B cell (primary cell): ENCODE measurements at places on chromosomes 12 and 14. TPM values are rescaled to one million over a fixed set of nuclear protein-coding genes. Genes with fewer than 3 reads are reported as not detected.
A peak's percentile ranks its signal among the peaks of the same experiment; 100 is the strongest.

CPNE6 gene
- total RNA-seq, result not detected in 2 replicates

LRP1-AS gene
- not detected in 2 replicates for total RNA-seq

AGAP2 gene
- 27.0 and 27.6 TPM in 2 replicates for total RNA-seq

SLCO1B1 gene
- total RNA-seq, result not detected in 2 replicates

RNASE1 gene
- total RNA-seq, result 0.81 TPM in 1 of 2 replicates, not detected in the other

IL25 gene
- total RNA-seq, result not detected in 2 replicates

PRKD1 gene
- 3.3 and 4.3 TPM in 2 replicates for total RNA-seq

PSMB5 gene
- 29.0 and 31.9 TPM in 2 replicates for total RNA-seq

MDM1 gene
- 38.3 and 38.9 TPM in 2 replicates for total RNA-seq

CLEC4C gene
- 0.39 TPM in 1 of 2 replicates, not detected in the other for total RNA-seq

TEX22 gene
- total RNA-seq, result 7.0 and 8.4 TPM in 2 replicates

TOMM20L gene
- 0.70 and 1.3 TPM in 2 replicates for total RNA-seq

CCT2 gene
- total RNA-seq, result 125 TPM in 2 replicates

SLC25A47 gene
- not detected in 2 replicates for total RNA-seq

GDF3 gene
- not detected in 2 replicates for total RNA-seq

- H3K27me3 ChIP-seq, result no peaks in the 10 kb centered on the region
- DNase-seq, result peak; percentile 2
- no peaks in the 10 kb centered on the region for H3K4me1 ChIP-seq
- no peak overlapping the region for H3K27ac ChIP-seq
- no peak overlapping the region for H3K4me3 ChIP-seq
- no peaks in the 10 kb centered on the region for H3K36me3 ChIP-seq
Observed at GRCh38 chr14:48035836-48036235, 360.4 kb upstream of the MDGA2 start.

GRCh38 chr12:25995906-25996305, 37.4 kb downstream of the RASSF8 start:
- H3K27ac ChIP-seq, result no peak overlapping the region
- DNase-seq, result no peak
- H3K4me1 ChIP-seq, result no peaks in the 10 kb centered on the region

DNA sequence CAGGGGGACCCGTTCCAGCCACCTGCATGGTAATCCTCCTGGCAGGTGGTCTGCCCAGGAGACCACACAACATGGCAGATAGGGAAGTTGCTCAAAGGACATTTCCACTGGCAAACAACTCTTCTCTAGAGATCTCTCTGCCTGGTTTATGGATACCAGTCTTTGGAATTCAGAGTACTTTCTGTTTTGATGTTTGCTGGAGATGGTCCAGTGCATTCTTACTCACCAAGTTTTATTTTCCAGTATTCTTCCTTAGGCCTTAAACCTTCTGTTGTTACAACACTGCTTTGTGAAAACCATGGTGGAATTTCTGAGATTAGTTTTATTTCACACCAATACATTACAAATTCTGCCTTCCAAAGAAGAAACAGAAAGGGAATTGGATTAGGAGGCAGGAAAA, 428.3 kb downstream of the FUT8 start:
- no peak overlapping the region for H3K4me3 ChIP-seq
- H3K27me3 ChIP-seq, result peaks cover 3% of the 10 kb centered on the region
- H3K27ac ChIP-seq, result no peak overlapping the region
- no peak for DNase-seq
- H3K4me1 ChIP-seq, result no peaks in the 10 kb centered on the region

- no peak overlapping the region for H3K27ac ChIP-seq
- H3K4me3 ChIP-seq, result no peak overlapping the region
- H3K4me1 ChIP-seq, result no peaks in the 10 kb centered on the region
- DNase-seq, result no peak
- H3K36me3 ChIP-seq, result no peaks in the 10 kb centered on the region
Observed at GRCh38 chr14:58705066-58705465, 67.3 kb downstream of the DACT1 start.

GRCh38 chr14:100737526-100737925, 10.8 kb downstream of the DLK1 start:
- no peaks in the 10 kb centered on the region for H3K36me3 ChIP-seq
- no peaks in the 10 kb centered on the region for H3K27me3 ChIP-seq
- H3K4me1 ChIP-seq, result no peaks in the 10 kb centered on the region

- H3K4me1 ChIP-seq, result no peaks in the 10 kb centered on the region
- no peak for DNase-seq
- H3K27me3 ChIP-seq, result no peaks in the 10 kb centered on the region
- H3K27ac ChIP-seq, result no peak overlapping the region
- no peak overlapping the region for H3K4me3 ChIP-seq
Observed at GRCh38 chr12:87227162-87227561, 802.0 kb downstream of the C12orf50 start.

GRCh38 chr14:88422047-88422446, 36.6 kb downstream of the SPATA7 start:
- no peak overlapping the region for H3K27ac ChIP-seq
- H3K4me3 ChIP-seq, result no peak overlapping the region
- no peaks in the 10 kb centered on the region for H3K27me3 ChIP-seq
- no peak for DNase-seq
- H3K4me1 ChIP-seq, result no peaks in the 10 kb centered on the region

- no peak for DNase-seq
- peaks cover 17% of the 10 kb centered on the region for H3K36me3 ChIP-seq
- H3K4me1 ChIP-seq, result no peaks in the 10 kb centered on the region
- H3K27ac ChIP-seq, result no peak overlapping the region
- no peaks in the 10 kb centered on the region for H3K27me3 ChIP-seq
Observed at GRCh38 chr14:35174342-35174741, 52.0 kb downstream of the PRORP start.

GRCh38 chr14:57699947-57700346, 165.9 kb downstream of the SLC35F4 start:
- DNase-seq, result no peak
- H3K27me3 ChIP-seq, result no peaks in the 10 kb centered on the region
- H3K36me3 ChIP-seq, result no peaks in the 10 kb centered on the region

DNA sequence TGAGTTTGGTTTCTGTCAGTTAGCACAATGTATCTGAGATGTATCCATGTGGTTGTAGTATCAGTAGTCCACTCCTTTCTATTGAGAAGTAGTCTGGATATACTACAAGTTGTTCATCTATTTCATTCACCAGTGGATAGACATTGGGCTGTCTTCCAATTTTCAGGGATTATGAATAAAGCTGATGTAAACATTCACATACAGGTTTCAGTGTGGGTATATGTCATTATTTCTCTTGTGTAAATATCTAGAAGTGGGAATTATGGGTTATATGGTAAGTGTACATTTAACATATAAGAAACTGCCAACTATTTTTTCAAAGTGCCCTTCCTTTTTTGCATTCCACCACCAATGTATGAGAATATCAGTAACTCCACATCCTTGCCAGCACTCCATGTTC, 35.9 kb downstream of the PHLDA1 start:
- no peak overlapping the region for H3K4me3 ChIP-seq
- no peak for DNase-seq
- no peak overlapping the region for H3K27ac ChIP-seq
- no peaks in the 10 kb centered on the region for H3K36me3 ChIP-seq
- H3K4me1 ChIP-seq, result no peaks in the 10 kb centered on the region
- H3K27me3 ChIP-seq, result no peaks in the 10 kb centered on the region

DNA sequence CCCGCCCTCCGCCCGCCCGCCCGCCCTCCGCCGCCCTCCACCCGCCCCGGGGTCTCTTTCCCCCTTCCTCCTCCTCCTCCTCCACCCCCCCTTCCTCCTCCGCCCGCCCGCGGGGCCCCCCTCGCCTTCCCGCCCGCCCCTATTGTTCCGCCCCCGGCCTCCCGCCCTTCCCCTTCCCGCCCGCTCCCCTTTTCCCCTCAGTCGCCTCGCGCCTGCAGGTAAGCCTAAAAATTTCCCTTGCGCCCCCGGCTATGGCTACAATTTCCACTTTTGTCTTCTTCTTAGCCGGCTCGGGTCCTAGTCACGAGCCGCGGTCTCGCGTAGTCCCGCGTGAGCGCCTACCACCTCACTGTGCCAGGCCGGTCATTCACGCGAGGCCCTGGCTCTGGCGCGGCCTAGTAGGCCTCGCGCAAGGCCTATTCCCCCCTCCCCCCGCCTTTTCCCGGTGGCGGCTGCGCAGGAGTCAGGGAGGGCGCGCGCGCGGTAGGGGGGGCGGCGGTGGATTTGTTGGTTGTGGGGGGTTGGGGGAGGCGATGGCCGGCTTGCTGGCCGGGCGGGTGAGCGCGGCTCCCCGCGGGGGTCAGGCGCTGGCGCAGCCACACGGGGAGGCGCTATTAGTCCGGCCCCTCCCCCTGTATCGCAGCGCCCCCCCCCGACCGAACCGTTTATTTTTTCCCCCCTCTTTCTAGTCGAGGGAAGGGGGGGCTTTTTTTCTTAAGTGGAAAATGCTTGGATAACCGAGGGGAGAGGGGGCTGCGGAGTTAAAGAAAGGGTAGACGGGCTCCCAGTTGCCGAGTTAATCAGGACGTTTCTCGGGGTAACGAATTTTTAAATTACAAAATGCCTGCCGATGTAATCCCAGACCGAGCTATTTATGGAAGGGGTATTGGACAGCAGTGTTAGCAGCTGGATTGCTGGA, 516 bp downstream of the PCBP2 start:
- H3K36me3 ChIP-seq, result peaks cover 15% of the 10 kb centered on the region
- H3K4me3 ChIP-seq, result peak overlapping the region; percentile 67
- H3K4me1 ChIP-seq, result peaks cover 15% of the 10 kb centered on the region
- DNase-seq, result peak; percentile 92
- no peaks in the 10 kb centered on the region for H3K27me3 ChIP-seq

GRCh38 chr14:57656853-57657252, 163.2 kb upstream of the CCDC198 start:
- no peak for DNase-seq
- H3K4me3 ChIP-seq, result no peak overlapping the region
- no peak overlapping the region for H3K27ac ChIP-seq
- no peaks in the 10 kb centered on the region for H3K4me1 ChIP-seq
- H3K27me3 ChIP-seq, result no peaks in the 10 kb centered on the region

DNA sequence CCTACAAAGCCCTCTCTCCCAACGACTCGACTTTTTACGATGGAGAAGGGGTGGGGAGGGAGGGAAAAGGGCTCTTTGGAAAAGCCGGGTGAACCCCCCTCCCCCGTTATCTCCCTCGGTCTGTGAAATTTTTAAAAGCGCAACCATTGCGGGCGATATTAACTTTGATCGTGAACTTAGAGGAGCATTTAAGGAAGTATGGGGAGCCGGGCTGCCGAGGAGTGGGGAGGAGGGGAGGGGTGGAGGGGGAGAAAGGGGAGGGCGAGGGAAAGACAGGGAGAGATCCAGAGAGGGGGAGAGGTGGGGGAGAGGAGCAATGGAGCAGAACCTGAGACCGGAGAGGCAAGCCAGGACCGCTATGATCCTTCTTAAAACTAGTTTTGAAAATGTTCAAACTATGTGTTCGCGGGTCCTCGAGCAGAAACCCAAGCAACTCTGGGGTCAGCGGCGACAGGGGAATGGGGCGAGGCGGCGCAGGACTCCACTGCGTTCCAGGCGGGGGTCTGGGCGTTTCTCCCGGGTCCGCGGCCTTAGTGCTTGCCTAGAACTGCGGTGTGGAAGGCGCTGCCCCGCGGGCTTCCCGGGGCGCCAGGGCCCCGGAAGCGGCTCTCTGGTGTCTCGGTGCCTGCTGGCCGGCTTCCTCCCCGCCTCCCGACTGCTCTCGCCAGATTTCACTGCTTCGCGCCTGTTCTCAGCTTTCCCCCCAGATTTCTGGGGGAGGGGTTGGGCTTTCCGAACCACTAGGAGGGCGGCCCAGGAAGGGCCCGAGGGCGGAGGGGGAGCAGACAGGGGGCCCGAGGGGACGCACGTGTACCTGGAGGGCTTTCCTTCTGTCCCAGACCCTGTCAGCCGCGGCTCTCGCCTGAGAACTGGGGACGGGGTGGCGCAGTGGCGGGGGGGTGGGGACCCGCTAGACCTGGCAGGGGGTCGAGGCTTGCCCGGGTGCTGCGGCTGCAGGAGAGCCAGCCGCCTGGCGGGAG, at the start of gene HOTAIR:
Gene HOTAIR, minus strand, starts transcription at position 871 of the 980 bp plus-strand sequence.
- H3K36me3 ChIP-seq, result no peaks in the 10 kb centered on the region
- peaks cover 25% of the 10 kb centered on the region for H3K4me1 ChIP-seq
- H3K27ac ChIP-seq, result no peak within 1 kb of the TSS
- H3K27me3 ChIP-seq, result peaks cover 75% of the 10 kb centered on the region
- DNase-seq, result peak; percentile 56

- no peaks in the 10 kb centered on the region for H3K4me1 ChIP-seq
- no peak overlapping the region for H3K27ac ChIP-seq
- H3K36me3 ChIP-seq, result no peaks in the 10 kb centered on the region
- H3K4me3 ChIP-seq, result no peak overlapping the region
- DNase-seq, result no peak
Observed at GRCh38 chr14:26255213-26255612, 342.6 kb downstream of the NOVA1 start.

GRCh38 chr14:54446161-54446693, 5.1 kb upstream of the CNIH1 start:
- DNase-seq, result no peak
- no peaks in the 10 kb centered on the region for H3K27me3 ChIP-seq
- H3K4me3 ChIP-seq, result no peak overlapping the region
- peaks cover 6% of the 10 kb centered on the region for H3K4me1 ChIP-seq

GRCh38 chr12:59115526-59115925, 195.2 kb upstream of the LRIG3 start:
- H3K36me3 ChIP-seq, result no peaks in the 10 kb centered on the region
- no peaks in the 10 kb centered on the region for H3K27me3 ChIP-seq
- H3K4me3 ChIP-seq, result no peak overlapping the region
- DNase-seq, result no peak
- no peaks in the 10 kb centered on the region for H3K4me1 ChIP-seq

DNA sequence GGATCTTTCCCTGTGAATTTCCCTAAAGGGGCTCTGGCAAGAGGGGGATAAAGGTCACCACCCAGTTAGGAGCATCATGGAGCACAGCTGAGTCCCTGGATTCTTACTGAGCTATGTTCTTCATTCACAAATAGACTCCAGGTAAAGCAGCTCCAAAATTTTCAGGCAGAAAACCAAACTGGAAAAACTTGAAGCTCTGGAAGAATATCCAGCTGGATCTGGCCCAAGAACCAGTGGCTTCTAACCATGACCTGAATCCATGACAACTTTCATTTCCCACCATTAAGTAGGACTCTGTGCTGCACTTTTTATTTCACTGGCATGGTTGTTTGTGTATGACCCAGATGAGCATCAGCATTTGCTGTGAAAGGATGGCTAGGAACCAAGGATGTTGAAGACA, 180.4 kb upstream of the FKBP4 start:
- no peaks in the 10 kb centered on the region for H3K4me1 ChIP-seq
- DNase-seq, result no peak
- H3K4me3 ChIP-seq, result no peak overlapping the region
- no peaks in the 10 kb centered on the region for H3K36me3 ChIP-seq

- peak overlapping the region; percentile 12 for H3K27ac ChIP-seq
- no peak overlapping the region for H3K4me3 ChIP-seq
- H3K36me3 ChIP-seq, result no peaks in the 10 kb centered on the region
- H3K27me3 ChIP-seq, result no peaks in the 10 kb centered on the region
- DNase-seq, result peak; percentile 51
Observed at GRCh38 chr12:56336361-56337167, 2.1 kb upstream of the IL23A start.

GRCh38 chr12:24814379-24815113, 134.4 kb downstream of the BCAT1 start:
- peak overlapping the region; percentile 67 for H3K27ac ChIP-seq
- peak overlapping the region; percentile 51 for H3K4me3 ChIP-seq
- H3K36me3 ChIP-seq, result no peaks in the 10 kb centered on the region
- H3K4me1 ChIP-seq, result peaks cover 5% of the 10 kb centered on the region
